ENCODE measurements at places on chromosomes 13 and 19.

DNA sequence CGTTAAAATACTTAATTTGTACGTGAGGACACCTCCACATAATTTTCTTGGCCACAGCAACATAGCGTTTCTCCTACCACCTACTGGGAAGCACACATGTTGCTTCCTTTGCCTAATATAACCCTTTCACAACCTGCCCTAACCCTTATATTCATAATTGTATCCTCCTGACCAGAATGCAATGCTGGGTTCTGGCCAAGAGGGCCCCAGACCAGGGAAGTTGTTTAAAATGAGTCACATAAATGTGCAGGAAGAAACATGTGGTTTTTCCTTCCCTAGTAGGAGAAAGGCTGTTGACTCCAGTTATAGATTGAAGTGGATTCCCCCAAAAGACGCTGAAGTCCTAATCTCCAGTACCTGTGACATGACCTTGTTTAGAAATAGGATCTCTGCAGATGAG lies 187.3 kb downstream of the NUFIP1 start:
- no peak for DNase-seq

GRCh38 chr13:94351292-94351990 lies 128.0 kb downstream of the DCT start:
- no peak for DNase-seq

- no peak for DNase-seq
Measured at GRCh38 chr19:49132974-49133609, 13.7 kb downstream of the PPFIA3 start.

DNA sequence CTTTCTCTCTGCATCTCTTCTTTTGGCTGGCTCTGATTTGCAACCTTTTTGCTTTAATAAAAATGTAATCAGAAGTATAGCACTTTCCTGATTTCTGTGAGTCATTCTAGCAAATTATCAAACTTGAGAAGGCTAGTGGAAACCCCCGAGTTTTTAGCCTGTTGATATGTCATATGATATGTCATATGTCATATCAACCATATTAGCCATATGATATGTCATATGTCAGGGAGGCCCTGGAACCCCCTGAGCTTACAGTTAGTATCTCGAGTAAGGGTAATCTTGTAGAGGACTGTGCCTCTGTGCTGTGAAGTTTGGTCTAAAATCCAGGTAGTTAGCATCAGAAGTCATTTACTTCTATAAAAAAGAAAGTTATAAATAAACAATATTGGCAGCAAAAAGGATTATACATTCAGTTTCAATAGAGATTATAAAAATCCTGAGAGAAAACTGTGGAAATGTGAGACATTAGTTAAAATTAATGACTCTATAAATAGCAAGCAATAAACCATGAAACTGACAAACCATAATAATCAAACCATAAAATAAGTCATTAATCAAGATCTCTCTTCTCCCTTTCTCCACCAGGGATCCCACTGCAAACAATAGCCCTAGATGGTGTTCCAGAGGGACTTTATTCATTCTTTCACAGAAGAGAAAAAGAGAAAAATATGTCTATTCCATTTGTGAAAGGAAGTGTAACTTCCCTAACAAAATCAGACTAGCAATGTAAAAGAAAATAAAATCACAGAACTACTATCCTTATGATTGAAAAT lies 167.4 kb downstream of the NALCN start:
- no peak for DNase-seq

- DNase-seq = peak; percentile 31
Measured at GRCh38 chr13:111636804-111637203, 316.4 kb downstream of the TEX29 start.

GRCh38 chr19:16442386-16443276 lies 29.1 kb downstream of the EPS15L1 start:
- DNase-seq = no peak

DNA sequence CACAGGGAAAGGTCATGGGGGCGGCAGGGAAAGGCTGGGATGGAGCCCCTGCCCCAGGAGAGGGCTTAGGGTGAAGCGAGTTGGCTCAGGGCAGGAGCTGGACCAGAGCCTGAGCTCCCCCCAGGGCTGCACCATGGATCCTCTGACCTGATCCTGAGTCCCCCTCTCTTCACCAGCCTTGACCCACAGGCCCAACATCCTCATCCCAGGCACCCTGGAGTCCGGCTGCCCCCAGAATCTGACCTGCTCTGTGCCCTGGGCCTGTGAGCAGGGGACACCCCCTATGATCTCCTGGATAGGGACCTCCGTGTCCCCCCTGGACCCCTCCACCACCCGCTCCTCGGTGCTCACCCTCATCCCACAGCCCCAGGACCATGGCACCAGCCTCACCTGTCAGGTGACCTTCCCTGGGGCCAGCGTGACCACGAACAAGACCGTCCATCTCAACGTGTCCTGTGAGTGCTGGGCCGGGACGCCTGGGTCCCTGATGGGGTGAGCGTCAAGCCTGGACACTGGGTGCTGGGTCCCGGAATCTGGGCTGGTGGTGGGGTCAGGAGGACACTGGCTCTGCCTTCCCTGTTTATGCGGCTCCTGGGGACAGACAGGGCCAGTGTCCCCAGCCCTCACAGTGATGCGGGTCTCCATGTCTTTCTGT lies 842 bp downstream of the SIGLEC9 start:
- no peak for DNase-seq

GRCh38 chr13:51733374-51734298 lies 70.3 kb downstream of the DHRS12 start:
- DNase-seq = no peak

DNA sequence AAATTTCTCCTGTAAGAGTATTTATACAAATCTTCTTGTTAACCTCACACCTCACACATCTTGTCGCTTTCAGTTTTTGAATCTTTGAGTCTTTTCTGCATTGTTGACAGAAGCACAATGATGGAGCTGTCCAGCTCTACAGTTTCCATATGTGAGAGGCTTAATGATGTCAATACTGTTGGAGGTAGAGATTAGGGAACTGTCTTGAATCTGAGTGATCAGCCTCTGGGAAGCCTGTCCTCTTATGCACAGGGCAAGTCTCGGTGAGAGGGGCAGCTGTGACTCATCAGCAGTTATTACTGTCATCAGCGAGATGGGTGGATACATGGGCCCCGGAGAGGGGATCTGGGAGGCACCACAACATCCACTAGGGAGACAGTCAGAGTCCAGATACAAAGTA lies 4.6 kb upstream of the ITGBL1 start:
- DNase-seq = no peak

DNA sequence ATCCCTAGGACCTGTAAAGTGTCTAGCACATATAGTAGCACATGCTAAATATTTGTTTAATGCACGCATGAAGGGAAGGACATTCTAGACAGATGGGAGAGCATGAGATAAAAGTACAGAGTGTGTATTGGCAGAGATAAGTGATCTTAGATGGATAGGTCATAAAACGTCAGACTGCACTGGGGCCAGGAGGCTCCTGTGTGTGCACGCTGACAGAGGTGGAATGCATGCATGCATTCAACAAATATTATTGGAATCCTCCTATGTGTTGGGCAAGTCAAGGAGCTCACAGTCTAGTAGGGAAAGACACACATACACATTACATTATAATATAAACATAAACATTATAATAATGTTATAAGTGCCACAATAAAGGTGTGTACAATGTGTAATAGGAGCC lies 73.3 kb downstream of the FGF9 start:
- DNase-seq = no peak

GRCh38 chr13:28324181-28324789 lies 170.6 kb downstream of the FLT1 start:
- no peak for DNase-seq

- no peak for DNase-seq
Measured at GRCh38 chr19:1289686-1290025, 4.0 kb downstream of the EFNA2 start.

DNA sequence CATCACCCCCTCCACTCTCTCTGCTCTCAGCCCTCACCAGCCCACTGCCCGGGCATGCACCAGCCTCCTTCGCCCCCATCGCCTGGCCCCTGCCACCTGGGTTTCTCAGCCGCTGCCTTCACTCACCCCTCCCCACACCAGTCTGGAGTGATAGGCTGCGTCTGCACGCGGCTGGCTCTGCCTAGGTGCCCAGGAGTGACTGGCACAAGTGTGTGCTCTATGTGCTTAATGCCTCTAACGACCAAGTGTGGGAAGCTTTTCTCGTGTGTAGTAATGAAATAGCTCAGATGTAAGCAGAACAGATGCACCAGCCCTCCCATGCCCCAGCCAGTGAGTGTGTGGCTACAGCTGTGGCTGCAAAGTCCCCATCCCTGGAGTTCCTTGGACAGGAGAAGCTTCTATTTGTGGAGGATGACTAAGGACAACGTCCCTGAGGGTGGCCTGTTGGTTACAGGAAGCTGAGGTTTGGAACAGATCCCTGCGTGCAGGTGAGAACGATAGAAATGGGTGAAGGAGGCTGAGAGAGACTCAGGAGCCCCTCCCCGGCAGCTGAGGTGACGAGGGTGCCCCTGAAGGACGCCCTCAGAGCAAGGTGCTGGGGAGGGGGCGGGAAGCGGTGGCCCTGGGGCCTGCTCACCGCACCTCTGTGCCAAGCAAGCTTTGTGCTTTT lies 35.6 kb downstream of the ATP11A start:
- no peak for DNase-seq

GRCh38 chr13:28049880-28050875 lies 50.2 kb downstream of the FLT3 start:
- DNase-seq = no peak

DNA sequence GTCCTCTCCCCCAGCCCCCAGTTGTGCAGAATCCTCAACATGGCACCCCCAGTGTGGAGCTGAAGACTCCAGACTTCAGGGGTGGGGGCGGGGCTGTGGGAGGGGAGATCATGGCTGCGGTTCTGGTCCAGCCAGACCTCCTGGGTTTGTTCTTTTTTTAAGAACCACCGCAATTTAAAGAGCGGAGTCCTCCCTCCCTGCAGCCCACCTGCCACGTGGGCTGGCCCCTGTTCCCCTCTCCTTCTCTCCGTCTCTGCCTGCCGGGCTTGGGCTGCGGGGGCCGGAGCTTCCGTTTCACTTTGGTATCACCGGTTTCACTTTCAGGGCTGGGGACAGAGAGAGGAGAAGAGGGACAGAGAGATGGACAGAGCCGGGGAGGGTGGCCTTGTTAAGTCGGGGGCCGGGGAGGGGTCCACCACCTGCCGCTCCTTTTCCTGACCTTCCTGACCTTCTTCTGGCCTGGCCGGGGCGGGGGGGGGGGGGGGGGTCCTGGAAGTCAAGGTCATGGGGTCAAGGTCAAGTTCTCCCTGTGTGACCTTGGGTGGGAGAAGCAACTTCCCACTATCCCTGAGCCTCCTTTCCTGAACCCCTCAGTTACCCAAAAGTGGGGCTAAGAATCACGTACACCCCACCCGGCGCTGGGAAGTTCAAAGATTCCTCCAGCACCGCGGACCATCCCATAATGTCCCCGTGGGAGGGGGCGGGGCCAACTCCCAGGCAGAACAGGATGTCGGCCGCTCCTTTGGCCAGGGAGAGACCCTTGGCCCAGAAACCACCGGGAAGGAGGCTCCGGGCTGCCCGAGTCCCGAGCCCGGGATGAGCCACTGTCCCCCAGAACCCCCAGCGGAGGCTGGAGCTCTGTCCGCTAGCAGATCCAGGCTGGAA lies 11.3 kb upstream of the ZBTB7A start:
- DNase-seq = no peak

GRCh38 chr13:106449096-106449495 lies 86.4 kb downstream of the EFNB2 start:
- no peak for DNase-seq

- no peak for DNase-seq
Measured at GRCh38 chr13:92843549-92843948, 383.1 kb upstream of the GPC6 start.

GRCh38 chr19:2438178-2438577 lies 10.8 kb upstream of the TIMM13 start:
- no peak for DNase-seq

GRCh38 chr19:2488942-2489731 lies 13.2 kb downstream of the GADD45B start:
- DNase-seq = no peak

DNA sequence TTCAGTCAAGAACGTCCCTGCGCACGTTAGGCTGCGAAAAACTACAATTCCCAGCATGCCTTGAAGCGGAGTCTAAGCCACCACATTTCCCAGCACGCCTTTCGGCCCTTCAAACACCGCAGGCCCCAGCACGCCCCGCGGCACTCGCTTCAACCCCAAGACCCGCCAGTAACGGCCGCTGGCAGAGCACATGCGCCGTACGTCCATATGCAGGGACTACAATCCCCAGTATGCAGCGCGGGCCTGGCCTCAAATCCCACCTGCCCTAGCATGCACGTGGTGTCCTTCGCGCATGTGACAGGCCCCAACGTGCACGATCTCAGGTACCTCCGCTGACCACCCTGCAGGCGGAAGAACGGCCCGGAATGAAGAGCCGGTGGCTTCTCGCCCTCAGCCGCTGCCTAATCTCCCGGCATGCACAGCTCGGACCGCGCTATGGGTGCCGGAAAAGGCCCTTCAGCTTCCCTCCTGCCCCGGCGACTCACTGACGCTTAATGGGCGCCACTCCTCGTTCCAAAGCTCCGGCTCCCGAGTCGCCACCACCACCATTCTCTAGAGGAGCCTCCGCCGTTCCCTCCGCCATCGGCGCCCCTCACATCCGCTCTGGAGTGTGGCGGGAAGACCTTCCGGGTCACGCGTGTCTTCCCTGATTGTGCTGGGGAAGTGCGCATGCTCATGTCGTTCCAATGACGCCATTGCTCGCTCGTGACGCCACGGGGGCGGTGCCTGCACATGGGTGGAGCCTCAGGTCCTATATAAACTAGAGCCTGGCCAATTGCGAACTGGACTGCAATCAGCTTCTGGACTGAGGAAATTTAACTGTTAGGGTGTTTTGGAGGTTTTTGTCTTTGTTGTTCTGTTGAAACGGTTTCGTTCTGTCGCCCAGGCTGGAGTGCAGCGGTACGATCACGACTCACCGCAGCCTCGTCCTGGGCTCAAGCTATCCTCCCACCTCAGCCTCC lies at the start of gene DUS3L:
DUS3L (minus strand) TSS at position 605 of the 962 bp plus-strand sequence; CDS start at position 583, 22 bp downstream.
- peak; percentile 97 for DNase-seq

DNA sequence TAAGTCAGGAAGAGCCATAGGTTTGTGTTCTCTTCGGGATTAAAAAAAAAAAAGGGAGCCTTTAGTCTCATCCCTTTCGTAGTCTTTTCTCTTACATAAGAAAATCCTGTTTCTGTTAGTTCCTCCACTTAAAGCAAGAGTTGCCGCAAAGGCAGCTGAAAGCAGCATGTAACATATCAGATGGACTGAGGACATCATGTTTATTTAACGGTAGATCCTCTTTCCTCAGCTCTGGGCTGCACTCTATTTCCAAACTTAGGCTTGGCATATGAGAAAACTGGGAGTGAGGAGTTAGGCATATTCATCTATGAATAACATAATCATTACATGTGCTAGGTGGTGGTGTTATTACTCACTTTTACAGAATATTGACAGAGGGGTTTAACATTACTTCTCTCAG lies 391.2 kb downstream of the KLF12 start:
- no peak for DNase-seq

- no peak for DNase-seq
Measured at GRCh38 chr19:2251106-2252054, 2.3 kb downstream of the AMH start.

GRCh38 chr13:29791997-29792780 lies 58.2 kb downstream of the UBL3 start:
- no peak for DNase-seq

All from coronary artery (tissue), 2 donors.